ENCODE measurements at places on chromosomes 2 and 18.

DNA sequence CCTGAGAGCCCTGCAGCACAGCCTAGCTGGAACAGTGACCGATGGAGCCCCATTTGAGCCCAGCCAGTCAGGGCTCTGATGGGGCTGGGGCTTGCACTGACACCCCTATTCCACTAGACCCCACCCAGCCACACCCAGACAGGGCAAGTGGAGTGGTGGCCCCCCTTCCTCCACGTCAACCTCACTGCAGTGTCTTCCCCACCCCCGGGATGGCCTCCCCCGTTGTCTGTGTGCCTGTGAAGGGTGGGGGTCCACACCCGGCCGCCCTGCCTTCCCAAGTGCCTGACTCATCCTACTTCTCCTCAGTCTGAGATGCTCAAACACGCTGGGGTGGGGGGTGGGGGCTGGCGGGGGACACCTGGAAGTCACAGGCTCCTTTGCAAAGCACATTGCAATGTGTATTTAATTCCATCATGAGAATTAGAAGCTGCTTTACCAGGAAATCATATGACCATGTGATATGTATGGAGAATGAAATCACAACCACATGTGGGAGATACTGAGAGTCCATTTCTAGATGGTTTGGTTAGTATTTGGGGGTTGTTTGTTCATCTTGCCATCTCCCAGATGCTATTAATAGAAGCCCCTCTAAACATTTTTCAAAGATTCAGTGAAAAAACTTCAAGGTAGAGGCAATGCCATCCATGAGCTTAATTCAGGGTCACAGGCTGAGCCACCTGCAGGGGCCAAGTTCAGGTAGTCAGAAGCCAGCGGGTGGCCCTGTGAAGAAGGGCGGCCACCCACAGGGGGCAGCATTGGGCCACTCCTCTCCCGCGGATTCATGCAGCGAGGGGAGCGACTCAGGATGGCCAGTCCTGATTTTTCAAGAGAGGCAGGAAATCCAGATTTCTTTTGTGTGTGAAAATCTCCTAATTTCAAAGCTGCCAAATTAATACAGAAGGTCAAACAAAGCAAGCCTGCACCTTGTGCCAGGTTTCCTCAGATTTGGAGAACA is 22.7 kb upstream of the GMPPA start:
- no peak for DNase-seq

- peak; percentile 36 for DNase-seq
Measured at GRCh38 chr2:182393270-182393760, 33.5 kb downstream of the PDE1A start.

DNA sequence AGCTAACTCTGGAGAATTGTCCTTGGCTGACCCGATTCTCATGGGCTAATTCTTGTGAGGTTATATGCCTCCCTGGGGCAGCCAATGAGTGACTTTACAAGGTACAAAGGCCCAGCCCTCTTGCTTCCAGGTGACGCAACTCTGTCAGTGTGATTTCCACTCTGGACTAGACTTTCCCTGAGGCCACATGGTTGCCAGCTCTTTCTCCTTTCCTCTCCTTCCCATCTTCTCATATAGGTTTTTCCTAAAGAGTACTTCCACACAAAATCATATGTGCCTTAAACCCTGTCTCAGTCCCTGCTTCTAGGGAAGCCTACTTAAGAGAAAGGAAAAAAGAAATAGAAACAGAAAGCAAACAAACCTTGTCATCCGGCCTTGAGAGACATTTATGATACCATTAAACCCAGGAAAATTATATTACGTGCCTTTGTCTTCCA is 226.2 kb upstream of the ZSWIM2 start:
- no peak for DNase-seq

DNA sequence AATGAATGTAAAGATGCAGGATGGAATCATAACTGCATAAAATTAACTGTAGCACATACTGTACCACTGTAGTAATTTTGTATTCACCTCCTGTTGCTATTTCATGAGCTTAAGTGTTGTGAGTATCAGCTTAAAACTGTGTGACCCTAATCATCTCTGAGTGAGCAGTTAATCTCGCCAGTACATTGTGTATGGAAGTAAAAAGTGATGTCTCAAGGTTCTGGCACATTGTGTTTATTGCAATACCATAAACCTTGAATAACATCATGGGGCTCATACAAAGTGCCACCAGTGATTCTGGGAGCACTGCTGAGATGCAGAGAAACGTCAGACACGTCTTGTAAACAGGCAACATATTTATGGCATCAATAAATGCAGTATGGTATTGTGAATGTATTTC is 124.5 kb downstream of the PMAIP1 start:
- no peak for DNase-seq

- no peak for DNase-seq
Measured at GRCh38 chr18:25145731-25146511, 206.0 kb downstream of the ZNF521 start.

- no peak for DNase-seq
Measured at GRCh38 chr2:29760008-29760407, 161.4 kb downstream of the ALK start.
